Activated T-helper 2 cell treated with anti-CD3 and anti-CD28 coated beads, Interferon-gamma antibody, Interleukin-2, Interleukin-4, amounts not matched to agents 10 μg/mL and 5 μg/mL and 100 μg/mL, durations not matched to agents 14 hours and 24 hours and 36 hours (primary cell): ENCODE measurements at places on chromosomes 12 and 14.

GRCh38 chr14:73467800-73468199 is 9.5 kb upstream of the NUMB start:
- no peaks in the 10 kb centered on the region for H3K36me3 ChIP-seq
- DNase-seq, result no peak
- peak overlapping the region; percentile 60 for H3K4me3 ChIP-seq
- peaks cover 52% of the 10 kb centered on the region for H3K4me1 ChIP-seq

GRCh38 chr14:96987086-96987474 is 189.9 kb downstream of the VRK1 start:
- H3K27me3 ChIP-seq, result peaks cover 2% of the 10 kb centered on the region
- no peak for DNase-seq
- H3K4me3 ChIP-seq, result no peak overlapping the region
- no peaks in the 10 kb centered on the region for H3K36me3 ChIP-seq

GRCh38 chr12:115000038-115000437 is 316.1 kb upstream of the TBX3 start:
- H3K27ac ChIP-seq, result no peak overlapping the region
- no peaks in the 10 kb centered on the region for H3K4me1 ChIP-seq
- no peak overlapping the region for H3K4me3 ChIP-seq
- no peaks in the 10 kb centered on the region for H3K36me3 ChIP-seq
- DNase-seq, result no peak

DNA sequence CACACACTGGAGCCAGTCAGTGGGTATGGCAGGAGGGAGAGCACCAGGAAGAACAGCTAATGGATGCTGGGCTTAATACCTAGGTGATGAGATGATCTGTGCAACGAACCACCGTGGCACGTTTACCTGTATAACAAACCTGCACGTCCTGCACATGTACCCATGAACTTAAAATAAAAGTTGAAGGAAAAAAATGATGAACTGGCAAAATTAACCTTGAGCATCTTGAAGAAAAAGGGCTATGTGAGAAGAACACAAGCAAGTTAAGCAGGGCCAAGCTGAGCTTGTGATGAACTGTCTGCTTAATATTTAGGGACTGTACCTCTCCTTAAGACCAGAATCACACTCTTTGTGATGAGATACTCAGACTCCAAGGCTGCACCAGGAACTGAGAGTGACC is 70.0 kb downstream of the TTC6 start:
- DNase-seq, result no peak
- H3K27me3 ChIP-seq, result no peaks in the 10 kb centered on the region
- H3K36me3 ChIP-seq, result no peaks in the 10 kb centered on the region
- no peaks in the 10 kb centered on the region for H3K4me1 ChIP-seq
- H3K27ac ChIP-seq, result no peak overlapping the region

DNA sequence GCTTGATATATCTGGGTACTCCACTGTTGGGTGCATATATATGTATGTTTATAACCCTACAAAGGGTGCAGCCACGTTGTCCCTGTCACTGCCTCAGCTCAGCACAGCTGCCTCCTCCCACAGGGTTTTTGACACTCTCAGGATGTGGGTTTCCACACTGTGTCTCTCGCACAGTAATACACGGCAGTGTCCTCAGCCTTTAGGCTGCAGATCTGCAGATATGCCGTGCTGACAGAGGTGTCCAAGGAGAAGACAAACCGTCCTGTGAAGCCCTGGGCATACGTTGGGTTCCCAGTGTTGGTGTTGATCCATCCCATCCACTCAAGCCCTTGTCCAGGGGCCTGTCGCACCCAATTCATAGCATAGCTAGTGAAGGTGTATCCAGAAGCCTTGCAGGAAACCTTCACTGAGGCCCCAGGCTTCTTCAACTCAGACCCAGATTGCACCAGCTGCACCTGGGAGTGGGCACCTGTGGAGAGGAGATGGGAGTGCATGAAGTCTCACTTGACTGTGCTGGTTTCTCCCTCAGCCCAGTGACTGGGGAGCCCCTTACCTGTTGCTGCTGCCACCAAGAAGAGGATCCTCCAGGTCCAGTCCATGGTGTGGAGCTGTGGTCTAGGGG is 498.7 kb downstream of the TMEM121 start:
- H3K4me3 ChIP-seq, result no peak overlapping the region
- H3K4me1 ChIP-seq, result peaks cover 53% of the 10 kb centered on the region
- H3K27ac ChIP-seq, result peak overlapping the region; percentile 54
- DNase-seq, result no peak

DNA sequence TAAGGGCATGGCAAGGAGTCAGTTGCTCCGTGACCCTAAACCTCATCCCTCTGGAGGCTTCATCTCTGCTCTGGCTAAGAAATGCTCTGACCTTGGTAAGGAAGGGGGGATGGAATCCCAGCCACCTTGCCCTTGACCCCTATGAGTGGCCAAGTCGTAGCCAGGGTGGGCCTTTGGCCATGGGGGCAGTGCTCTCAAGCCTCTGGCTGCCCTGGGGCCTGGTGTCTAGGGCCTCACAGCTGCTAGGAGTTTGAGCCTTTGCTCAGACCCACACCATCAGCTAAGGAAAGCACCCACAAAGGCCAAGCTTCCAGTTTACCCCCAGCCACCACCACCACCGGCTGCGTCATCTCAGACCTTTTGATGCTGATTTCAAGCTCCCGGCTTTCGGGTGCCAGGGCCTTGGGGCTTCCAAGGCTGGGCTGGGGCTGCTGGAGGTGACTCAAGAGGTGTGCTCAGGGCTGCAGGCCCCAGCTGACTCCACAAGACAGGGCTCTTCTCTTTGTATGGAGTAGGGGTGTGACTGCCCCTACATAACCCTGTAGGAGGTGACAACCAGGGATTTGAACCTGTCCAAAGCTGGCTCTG is 3.7 kb downstream of the ASB2 start:
- H3K4me1 ChIP-seq, result peaks cover 91% of the 10 kb centered on the region
- H3K4me3 ChIP-seq, result peak overlapping the region; percentile 66
- peak overlapping the region; percentile 96 for H3K27ac ChIP-seq
- H3K27me3 ChIP-seq, result no peaks in the 10 kb centered on the region

- peak overlapping the region; percentile 90 for H3K27ac ChIP-seq
- peaks cover 58% of the 10 kb centered on the region for H3K36me3 ChIP-seq
- no peaks in the 10 kb centered on the region for H3K27me3 ChIP-seq
- DNase-seq, result peak; percentile 19
- H3K4me1 ChIP-seq, result peaks cover 31% of the 10 kb centered on the region
- H3K4me3 ChIP-seq, result peak overlapping the region; percentile 91
Measured at GRCh38 chr12:132827763-132828703, 636 bp downstream of the GOLGA3 start.

GRCh38 chr12:105030820-105031807 is 45.0 kb downstream of the NOPCHAP1 start:
- H3K4me1 ChIP-seq, result peaks cover 30% of the 10 kb centered on the region
- DNase-seq, result no peak

DNA sequence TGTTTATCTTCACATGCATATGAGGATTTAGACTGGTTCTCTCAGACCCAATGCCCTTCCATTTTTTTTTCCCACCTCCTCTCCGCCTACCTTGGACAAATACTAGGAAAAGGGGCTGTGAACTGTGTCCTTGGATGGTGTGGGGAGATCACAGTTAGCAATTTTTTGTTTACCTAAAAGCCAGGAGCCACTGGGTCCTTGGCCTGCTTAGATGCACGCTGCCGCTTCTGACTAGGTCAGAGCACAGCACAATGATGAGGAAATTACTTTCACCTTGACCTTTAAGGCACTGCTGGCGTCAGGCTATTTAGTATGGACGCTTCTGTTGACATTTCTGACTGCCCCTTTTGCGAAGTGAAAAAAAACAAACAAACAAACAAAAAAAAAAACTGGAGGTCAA is 1.9 kb downstream of the CCDC38 start:
- H3K4me1 ChIP-seq, result peaks cover 5% of the 10 kb centered on the region
- no peak for DNase-seq
- H3K27me3 ChIP-seq, result peaks cover 14% of the 10 kb centered on the region
- H3K4me3 ChIP-seq, result no peak overlapping the region
- no peak overlapping the region for H3K27ac ChIP-seq

DNA sequence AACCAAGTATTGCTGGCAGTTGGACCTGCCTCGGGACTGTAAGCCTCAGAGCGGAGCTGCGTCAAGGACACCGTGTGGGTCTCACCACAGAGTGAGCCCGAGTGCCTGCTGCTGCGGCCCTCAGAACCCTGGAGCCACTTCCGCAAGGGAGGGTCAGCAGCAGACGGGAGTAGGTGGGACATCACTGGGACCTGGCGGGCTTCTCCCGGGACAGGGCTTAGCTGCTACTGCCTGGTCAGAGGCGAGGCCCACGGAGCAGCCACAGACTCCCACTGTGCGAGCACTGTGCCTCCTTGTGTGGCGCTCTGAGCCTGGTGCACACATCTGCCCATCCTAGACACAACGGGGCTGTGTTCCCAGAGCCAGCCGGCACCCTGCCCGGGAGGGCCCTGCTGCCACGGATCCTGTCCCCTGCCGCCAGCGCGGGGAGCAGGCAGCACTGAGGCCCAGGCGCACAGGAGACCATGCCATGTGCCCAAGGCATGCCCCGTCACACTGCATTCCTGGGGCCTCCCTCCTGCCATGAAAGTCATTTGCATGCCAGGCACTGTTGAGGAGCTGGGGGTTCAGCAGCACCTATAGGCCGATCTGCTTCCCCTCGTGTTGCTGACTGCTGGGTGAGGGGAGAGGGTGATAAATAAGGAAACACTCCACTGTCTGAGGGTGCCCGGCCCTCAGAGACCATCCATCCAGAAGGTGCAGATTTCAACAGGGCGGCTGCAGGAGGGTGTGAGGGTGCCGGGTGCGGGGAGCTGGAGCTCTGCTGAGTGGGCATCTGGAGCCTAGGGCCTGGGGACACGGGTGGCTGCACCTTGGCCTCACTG is 10.0 kb downstream of the HIP1R start:
- DNase-seq, result no peak
- no peaks in the 10 kb centered on the region for H3K27me3 ChIP-seq
- no peaks in the 10 kb centered on the region for H3K4me1 ChIP-seq
- H3K36me3 ChIP-seq, result no peaks in the 10 kb centered on the region
- H3K27ac ChIP-seq, result no peak overlapping the region

- no peaks in the 10 kb centered on the region for H3K4me1 ChIP-seq
- no peak overlapping the region for H3K27ac ChIP-seq
- no peak for DNase-seq
- no peaks in the 10 kb centered on the region for H3K27me3 ChIP-seq
Measured at GRCh38 chr12:117986705-117987469, 18.1 kb upstream of the KSR2 start.

DNA sequence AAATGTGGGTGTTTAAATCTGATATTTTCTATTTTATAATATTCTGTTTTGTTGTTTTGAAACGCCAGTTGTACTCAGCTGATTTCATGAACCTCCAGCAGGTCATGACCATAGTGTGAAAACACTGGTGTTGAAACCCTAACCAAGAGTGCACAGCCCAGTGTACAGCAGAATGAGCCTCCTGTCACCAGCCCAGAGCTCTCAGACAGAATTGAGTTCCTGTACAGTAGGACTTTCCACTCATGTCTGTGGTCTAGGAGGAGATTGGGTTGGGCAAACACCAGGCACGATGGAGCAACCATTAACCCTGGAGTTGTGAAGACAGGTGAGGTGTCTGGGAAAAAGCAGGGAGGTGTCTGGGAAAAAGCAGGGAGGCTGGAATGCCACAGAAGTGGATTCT is 908.8 kb downstream of the VRK1 start:
- no peaks in the 10 kb centered on the region for H3K27me3 ChIP-seq
- DNase-seq, result no peak
- peak overlapping the region; percentile 48 for H3K27ac ChIP-seq
- H3K4me3 ChIP-seq, result no peak overlapping the region
- peaks cover 79% of the 10 kb centered on the region for H3K4me1 ChIP-seq
- H3K36me3 ChIP-seq, result peaks cover 13% of the 10 kb centered on the region

GRCh38 chr12:5230156-5230555 is 186.5 kb downstream of the KCNA5 start:
- no peak overlapping the region for H3K4me3 ChIP-seq
- H3K27ac ChIP-seq, result no peak overlapping the region
- DNase-seq, result no peak
- H3K27me3 ChIP-seq, result no peaks in the 10 kb centered on the region
- no peaks in the 10 kb centered on the region for H3K36me3 ChIP-seq

DNA sequence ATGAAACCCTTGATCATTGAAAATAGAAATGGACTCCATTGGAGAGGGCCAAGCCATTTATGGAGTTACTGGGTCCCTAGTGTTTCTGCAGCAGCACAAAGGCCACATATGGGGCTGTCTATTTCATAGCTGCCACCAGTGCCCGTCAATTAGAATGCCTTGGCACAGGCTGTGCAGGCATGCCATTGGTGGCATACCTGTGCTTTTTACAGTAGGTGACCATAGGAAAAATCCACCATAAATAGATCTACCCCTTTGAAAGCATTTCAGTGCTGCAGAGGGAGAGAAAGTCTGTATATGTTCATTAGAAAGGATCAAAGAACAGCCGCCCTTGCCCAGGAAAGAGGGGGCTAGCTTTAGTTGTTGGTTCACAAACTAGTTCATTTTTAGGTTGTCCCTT is 13.1 kb downstream of the MYBPC1 start:
- H3K36me3 ChIP-seq, result no peaks in the 10 kb centered on the region
- no peaks in the 10 kb centered on the region for H3K27me3 ChIP-seq
- H3K27ac ChIP-seq, result no peak overlapping the region
- no peak overlapping the region for H3K4me3 ChIP-seq
- DNase-seq, result no peak

DNA sequence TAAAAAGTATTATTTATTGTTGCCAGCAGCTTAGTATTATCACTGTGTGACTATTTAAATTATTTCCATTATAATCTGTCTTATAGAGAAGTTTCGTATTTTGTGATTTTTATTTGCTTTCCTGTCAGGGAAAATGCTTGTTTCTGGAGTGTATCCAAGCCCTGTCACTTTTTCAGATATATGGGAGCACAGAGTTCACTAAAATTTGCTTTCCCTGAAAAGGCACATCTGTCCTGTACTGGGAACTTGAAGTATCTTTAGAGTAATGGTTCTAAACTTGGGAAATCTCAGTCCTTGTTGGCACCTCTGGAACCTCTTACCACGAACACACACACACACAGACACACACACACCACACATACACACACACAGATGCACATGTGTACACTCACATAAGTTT is 39.3 kb upstream of the SSTR1 start:
- no peaks in the 10 kb centered on the region for H3K4me1 ChIP-seq
- no peak for DNase-seq
- no peak overlapping the region for H3K27ac ChIP-seq
- H3K4me3 ChIP-seq, result no peak overlapping the region
- H3K36me3 ChIP-seq, result no peaks in the 10 kb centered on the region

- H3K27me3 ChIP-seq, result peaks cover 16% of the 10 kb centered on the region
- H3K27ac ChIP-seq, result no peak overlapping the region
- peaks cover 1% of the 10 kb centered on the region for H3K4me1 ChIP-seq
- DNase-seq, result no peak
Measured at GRCh38 chr14:92475451-92476187, 38.0 kb upstream of the RIN3 start.

DNA sequence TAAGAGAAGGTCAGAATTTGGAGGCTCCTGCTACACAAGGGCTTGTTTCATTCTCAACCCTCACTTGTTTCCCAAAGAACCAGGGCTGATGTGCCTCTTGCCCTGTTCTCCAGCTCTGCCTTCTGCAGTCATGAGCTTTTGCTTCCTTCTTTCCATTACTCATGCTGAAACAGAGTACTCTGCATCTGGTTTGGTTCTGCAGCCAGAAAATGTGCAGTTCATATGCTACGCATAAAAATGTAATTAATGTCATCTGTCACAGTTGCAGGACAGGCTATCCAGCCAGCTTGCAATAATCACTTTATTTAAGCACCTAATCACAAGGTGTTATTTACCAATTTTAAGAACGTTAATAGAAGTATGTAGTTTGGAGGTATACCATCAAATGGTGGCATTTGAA is 150.2 kb downstream of the SRGAP1 start:
- no peak overlapping the region for H3K27ac ChIP-seq
- no peak for DNase-seq
- H3K36me3 ChIP-seq, result no peaks in the 10 kb centered on the region
- H3K4me3 ChIP-seq, result no peak overlapping the region
- no peaks in the 10 kb centered on the region for H3K4me1 ChIP-seq

- no peaks in the 10 kb centered on the region for H3K27me3 ChIP-seq
- H3K27ac ChIP-seq, result peak overlapping the region; percentile 94
- peaks cover 29% of the 10 kb centered on the region for H3K4me1 ChIP-seq
Measured at GRCh38 chr12:56684745-56685359, 3.2 kb downstream of the PTGES3 start.
